ENCODE measurements at places on chromosomes 11 and 22.

GRCh38 chr11:10473371-10473770 lies 18.3 kb downstream of the AMPD3 start:
- DNase-seq = no peak

DNA sequence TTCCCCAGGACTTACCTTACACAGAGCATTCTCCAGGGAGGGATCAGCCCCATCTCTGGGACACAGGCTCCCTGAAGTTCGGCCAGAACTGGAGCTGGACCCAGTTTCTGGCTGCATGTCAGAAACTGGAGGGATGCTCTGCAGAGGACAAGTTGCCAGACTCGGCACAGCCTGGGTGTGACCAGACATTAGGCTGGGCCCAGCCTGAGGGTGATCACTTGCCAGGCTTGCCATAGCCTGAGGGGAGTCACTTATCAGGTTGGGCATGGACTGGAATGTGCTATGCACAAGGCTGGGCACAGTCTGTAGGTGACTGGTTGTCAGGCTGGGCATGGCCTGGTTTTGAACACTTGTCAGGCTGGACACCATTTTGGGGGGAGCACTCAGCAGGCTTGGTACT lies 30.7 kb upstream of the STK33 start:
- DNase-seq = no peak

DNA sequence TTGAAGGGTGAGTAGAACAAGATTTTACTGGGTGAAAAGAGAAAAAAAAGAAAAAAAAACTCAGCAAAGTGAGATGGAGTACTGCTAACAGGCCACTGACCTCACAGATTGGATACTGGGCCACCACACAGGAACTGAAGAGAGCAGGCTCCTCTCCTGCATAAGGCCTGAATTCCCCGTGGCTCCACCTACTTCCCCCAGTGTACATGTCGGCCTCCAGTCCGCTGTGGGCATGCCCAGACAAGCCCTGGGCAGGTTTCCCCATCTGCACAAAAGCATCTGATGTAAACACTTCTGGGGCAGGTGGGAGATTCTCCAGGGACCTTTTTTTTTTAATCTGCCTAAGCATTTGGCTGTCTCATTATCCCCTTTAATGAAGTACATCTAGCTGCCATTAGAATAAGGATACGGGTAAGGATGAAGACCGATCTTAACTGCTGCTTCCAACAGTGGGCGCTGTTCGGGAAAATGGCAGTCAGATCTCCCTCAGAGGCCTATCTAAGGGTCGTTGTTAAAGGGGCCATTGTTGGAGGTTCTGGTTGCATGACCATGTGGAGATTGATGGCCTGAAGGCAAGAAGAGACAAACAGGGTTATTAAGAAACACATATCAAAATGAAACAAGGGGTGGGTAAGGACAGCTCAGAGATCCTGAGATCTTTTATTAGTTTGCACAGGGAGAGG lies 48.5 kb downstream of the MS4A13 start:
- no peak for DNase-seq

- peak; percentile 37 for DNase-seq
Measured at GRCh38 chr11:75492181-75492820, 33.4 kb downstream of the GDPD5 start.

DNA sequence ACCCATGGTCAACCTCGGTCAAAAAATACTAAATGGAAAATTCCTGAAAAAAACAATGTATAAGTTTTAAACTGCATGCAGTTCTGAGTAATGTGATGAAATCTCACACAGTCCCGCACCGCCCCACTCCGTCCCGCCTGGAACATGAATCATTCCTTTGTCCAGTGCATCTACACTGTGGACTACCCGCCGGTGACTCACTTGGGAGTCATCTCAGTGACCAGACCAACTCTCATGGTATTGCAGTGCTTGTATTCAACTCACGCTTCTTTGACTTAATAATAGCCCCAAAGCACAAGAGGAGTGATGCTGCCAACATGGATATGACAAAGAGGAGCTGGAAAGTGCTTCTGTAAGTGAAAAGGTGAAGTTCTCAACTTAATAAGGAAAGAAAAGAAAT lies 48.8 kb downstream of the ARHGAP32 start:
- no peak for DNase-seq

DNA sequence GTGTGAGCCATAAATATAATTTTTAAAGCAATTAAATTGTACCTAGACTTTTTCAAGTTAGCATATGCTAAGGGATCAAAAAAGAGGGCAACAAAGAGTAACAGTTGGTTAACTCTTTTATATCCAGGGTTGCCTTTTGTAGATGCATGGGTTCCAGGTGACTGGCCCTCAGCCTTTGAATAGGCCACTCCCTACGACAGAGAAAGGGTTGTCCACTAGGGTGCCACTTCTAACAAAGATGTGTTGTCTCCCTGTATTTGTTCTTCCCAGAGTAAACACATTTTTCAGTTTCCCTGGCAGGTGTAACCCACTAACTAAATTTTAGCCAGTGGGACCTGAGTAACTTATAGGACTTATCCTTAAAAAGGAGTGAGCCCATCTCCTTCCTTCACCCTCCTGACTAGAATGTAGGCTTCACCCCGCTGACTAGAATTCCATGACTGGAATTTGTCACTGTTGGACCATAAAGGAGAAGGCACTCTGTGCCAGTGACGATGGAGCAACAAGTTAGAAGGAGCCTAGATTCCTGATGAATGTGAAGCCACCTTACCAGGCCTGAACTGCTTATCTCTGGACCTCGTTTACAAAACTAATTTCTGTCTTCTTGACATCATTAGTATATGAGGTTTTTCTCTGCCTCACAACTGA lies 16.6 kb downstream of the TUG1 start:
- no peak for DNase-seq

- DNase-seq = no peak
Measured at GRCh38 chr11:31050061-31050765, 319.3 kb downstream of the DCDC1 start.

DNA sequence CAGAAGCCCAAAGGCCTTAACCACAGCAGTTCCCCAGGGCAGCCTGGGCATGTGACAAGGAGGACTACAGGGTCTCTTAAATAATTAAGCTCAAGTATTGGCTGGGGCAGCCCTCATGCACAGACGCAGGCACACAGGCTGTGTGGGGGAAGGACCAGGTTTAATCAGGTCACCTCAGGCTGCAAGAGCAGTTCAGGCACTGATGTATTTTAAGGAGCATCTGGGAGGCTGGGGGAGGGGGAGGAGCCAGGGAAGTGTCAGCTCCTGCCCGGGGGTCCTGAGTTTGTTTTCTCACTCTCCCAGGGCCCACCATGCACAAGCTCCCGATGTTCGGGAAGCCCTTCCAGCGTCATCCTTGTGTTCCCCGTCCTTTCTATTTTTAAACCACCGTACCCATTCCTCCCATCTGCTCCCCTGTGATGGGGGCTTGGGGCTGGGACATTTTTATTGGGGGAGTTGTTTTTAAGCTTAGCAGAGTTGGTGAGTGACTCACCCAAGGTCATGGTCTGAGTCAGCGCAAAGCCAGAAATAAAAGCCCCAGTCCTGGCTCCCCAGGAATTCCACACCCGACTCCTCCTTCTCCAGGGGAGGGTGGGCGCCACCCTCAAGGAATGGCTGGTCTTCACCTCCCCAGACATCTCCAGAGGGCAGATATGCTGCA lies 2.4 kb downstream of the CSDC2 start:
- DNase-seq = no peak

DNA sequence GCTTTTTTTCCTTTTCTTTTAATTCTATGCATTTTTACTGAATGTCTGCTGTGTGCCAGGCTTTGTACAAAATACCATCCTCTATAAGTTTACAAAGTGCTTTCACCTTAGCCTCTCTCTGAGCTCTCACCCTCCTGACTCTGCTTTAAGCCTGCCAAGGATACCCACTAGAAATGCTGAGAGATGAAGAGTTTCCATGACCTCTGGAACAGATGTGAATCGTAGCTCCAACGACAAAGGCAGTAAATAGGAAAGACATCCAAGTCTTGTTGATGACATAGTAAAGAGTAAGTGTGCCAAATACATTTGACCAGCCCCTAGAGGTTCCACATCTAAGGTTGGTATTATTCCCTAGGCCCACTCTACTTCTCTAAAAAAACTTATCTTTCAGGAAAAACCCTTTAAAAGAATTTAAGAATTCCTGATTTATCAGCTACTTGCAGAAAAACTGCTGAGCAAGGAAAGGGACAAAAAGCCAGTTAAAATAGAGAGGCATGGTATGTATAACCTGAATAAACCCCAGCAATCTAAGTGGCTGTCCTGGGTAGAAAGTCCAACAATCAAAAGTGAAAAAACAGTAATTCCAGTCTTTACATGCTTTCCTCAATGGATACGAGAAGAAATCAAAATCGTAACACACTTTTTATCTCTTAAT lies 45.4 kb downstream of the GAB2 start:
- no peak for DNase-seq

GRCh38 chr11:73439002-73439843 lies 63.0 kb downstream of the RELT start:
- no peak for DNase-seq

- no peak for DNase-seq
Measured at GRCh38 chr11:124776865-124777645, 15.0 kb upstream of the ESAM start.

DNA sequence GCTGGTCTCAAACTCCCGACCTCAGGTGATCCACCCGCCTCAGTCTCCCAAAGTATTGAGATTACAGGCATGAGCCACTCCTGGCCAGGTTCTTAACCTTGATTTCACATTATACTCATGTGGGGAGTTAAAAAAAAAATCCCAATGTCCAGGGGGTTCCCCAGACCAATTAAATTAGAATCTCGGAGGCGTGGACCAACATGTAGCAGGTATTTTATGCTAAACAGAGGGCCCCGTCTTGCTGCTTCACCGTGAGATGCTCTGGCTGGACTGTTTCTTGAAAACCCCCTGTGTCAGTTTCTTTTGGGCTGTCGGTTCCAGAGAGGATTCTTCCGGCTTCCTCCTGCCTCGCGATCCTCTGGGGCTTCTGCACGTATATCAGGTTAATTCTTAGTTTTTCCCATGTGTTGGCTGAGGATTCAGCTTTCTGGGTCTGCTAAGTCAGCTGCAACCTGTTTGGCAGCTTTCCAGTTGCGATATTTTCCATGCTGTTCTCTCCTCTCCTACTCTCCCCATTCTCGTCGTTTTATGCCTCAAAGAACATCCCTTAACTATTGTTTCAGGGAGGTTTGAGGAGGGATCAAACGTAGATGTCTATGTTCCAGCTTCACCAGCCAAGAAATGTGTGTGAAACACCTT lies 50.6 kb upstream of the ACCSL start:
- DNase-seq = no peak

GRCh38 chr11:61357233-61357893 lies 4.3 kb downstream of the CYB561A3 start:
- no peak for DNase-seq

- DNase-seq = no peak
Measured at GRCh38 chr11:112610996-112611750, 350.0 kb upstream of the NCAM1 start.

DNA sequence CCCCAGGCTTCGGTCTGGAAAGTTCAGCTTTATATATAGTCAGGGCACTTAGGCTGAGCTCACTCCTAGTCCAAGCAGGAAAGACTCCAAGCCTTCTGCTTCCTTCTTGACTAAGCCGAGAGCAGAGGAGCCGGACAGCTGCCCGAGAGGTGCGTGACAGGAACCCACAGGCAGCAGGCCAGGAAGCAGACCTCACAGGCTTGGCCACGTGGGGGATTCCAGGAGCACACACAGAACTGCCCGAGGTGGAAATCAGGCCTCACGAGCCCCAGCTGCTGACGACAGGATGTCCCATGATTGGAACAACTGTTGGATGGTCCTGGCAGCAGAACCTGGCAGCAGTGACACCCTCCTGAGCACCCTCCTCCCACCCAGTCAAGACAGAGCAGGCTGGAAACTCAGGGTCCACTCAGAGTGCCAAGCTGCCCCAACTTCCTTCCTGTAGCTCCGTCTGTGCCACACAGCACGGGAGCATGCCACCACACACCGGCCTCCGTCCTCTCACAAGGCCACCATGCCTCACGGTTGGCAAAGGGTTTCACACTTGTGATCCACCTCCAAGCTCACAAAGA lies 5.4 kb downstream of the PLA2G6 start:
- DNase-seq = no peak

DNA sequence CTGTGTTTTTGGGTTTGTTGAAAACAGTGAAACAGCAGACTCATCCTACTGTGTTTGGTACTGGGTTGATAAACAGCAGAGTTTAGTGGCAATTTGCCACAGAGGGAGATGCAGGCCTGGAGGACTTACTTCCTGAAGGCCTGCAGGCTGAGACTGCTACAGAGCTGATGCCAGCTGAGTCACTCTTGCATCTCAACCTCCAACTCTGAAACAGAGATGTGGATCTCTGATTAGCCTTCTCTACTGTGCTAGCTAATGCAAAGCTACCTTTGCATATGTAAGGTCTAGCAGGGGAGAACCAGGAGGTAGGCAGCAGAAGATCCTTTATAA lies 14.3 kb downstream of the ATP5MG start:
- DNase-seq = no peak

- no peak for DNase-seq
Measured at GRCh38 chr11:59710136-59710847, 3.4 kb downstream of the OR10V1 start.

DNA sequence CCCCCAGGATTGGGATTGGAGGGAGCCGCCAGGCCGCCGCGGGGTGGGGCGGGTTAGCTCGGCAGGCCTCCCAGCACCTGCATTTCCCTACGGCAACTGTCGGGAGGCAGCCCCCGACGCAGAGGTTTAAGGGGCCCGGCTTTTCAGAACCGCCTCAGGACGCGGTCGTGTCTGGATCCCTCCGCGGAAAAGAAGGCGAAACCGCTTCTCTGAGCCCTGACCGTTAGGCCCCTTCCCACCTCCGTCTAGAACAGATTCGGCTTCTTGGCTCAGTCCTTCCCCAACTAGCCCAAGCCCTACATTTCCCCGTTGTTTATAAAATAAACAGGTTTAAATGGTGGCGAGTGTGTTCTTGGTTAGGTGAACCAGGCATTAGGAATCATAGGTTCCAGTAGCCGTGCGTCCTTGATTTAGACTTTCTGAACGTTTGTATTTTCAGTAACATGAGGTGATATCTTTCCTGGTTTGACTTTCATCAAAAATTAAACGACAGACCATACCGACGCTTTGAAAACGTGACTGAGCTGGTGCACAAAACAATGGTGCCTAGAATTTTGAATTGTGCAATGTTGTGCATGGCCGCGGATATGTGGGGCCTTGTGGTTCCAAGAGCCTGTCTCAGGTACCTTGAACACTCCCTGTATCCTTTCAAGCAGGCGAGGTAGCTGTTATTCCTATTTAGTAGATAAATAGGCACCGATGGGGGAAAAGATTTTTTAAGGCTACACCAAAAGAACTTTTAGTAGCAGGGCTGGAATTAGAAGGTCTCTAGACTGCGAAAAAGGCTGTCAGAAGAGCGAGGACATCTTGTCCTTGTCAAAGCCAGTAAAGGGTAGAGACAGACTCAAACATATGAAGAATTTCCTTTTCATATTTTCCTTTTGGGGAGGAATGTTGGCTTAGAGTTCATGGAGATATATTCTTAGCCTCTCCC lies 1.2 kb upstream of the HSPA8 start:
- DNase-seq = no peak

- no peak for DNase-seq
Measured at GRCh38 chr11:62732830-62733229, 4.5 kb downstream of the TTC9C start.

- no peak for DNase-seq
Measured at GRCh38 chr11:74838188-74838587, 89.5 kb downstream of the RNF169 start.

- DNase-seq = no peak
Measured at GRCh38 chr22:39173787-39174497, 21.5 kb upstream of the CBX7 start.

GRCh38 chr22:24516301-24516737 lies 21.2 kb downstream of the UPB1 start:
- no peak for DNase-seq
